ENCODE measurements at places on chromosomes 4 and X. TPM values are rescaled to one million over a fixed set of nuclear protein-coding genes. Genes with fewer than 3 reads are reported as not detected.

Gene GPR173
- 0.61 TPM for total RNA-seq

Gene SEPSECS
- 14.5 TPM for total RNA-seq

Gene TEX11
- 0.14 TPM for total RNA-seq

Gene TMEM156
- total RNA-seq, result 15.0 TPM

Gene RRH
- 0.05 TPM for total RNA-seq

Gene SERPINA7
- 0.05 TPM for total RNA-seq

GRCh38 chr4:106142616-106143127 lies 173.3 kb downstream of the TBCK start:
- no peak for DNase-seq

DNA sequence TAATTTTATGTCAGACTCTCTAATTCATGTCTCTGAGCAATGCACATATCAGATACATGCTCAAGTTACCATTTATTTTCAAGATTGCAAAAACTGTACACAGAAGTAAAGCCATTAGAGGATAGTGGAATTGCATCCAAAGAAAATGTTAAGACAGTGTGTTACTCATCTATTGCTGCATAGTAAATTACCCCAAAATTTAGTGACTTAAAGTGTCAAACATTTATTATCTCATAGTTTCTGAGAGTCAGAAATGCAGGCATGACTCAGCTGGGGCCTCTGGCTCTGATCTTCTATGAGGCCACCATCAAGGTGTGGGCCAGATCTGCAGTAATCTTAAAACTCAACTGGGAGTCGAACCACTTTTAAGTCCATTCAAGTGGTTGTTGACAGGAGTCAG lies 275.2 kb downstream of the QDPR start:
- DNase-seq, result no peak

DNA sequence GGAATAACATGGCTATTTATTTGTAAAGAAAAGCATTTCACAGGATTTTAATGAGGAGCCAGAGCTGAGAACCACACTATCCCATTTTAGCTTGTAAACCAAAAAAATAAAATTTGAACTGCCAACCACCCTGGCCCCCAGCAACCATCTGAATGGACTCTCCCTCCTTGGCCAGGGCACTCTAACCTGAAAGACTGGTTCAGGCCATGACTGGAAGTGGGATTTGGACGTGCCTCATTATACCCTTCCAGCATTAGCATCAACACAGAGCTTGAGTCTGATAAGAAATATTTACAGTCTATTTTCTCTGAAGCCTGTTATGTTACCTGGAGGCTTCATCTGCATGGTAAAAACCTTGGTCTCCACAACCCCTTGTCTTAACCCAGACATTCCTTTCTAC lies 30.0 kb downstream of the METAP1 start:
- DNase-seq, result no peak

GRCh38 chr4:114040319-114041116 lies 61.1 kb upstream of the ARSJ start:
- DNase-seq, result no peak

- DNase-seq, result no peak
Measured at GRCh38 chrX:15856636-15857035, 2.0 kb upstream of the AP1S2 start.

- no peak for DNase-seq
Measured at GRCh38 chrX:71536285-71536684, 3.4 kb downstream of the OGT start.

DNA sequence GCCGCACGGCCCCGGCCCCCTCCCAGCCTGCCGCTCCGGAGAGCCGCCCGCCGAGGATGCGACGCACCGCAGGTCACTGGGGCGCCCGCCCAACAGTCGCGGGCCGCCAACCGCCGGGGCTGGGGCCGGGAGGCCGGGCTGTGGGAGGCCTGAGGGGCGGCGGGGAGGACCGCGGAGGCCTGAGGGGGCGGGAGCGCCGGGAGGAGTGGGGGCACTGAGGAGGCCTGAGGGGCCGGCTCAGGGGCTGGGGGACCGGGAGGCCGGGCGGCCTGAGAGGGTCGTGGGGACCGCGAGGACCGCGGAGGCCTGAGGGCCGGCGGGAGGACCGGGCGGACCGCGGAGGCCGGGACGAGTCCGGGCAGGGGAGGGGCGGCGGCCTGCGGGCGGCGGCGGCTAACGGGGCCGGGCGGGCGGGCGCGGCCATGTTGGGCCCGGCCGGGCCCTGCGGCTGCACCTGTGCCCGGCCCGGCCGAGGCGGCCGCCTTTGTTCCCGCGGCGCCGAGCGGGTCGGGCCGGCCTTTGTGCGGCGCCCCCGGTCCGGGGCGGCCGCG lies 353 bp downstream of the NSD2 start:
- DNase-seq, result no peak

GRCh38 chrX:35006361-35006760 lies 63.8 kb downstream of the FAM47B start:
- no peak for DNase-seq

- DNase-seq, result no peak
Measured at GRCh38 chr4:147136310-147136709, 190.6 kb upstream of the TTC29 start.

- no peak for DNase-seq
Measured at GRCh38 chrX:1053072-1053471, 159.4 kb downstream of the CRLF2 start.

- no peak for DNase-seq
Measured at GRCh38 chr4:87530868-87531267, 1.7 kb upstream of the SPARCL1 start.

DNA sequence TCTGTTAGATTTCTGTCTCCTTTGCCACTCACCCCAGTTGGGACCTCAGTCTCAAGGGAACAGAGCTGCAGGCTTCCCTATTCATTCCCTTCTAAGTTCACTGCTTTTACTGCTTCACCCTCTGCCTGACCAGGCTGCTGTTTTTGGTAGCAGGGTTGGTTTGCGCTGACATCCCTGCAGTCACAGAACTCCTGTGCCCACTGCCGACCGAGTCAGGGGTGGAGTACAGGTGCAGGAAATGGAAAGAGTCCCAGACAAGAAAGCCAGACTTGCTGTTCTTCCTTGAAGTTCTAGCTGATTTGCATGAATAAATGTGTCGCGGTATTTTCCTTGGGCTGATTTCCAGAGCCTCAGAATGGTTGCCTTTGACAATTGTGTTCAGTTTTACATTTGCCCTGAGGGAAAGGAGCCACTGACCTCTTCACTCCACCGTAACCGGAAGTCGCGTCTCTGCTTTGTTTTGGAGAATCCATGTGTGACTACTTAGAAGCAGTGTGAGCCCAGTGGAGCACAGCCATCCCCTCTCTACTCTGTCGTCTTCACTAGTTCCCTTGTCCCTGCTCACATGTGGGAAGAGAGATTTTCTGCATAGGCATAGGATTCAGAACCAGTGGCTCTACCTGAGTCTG lies 84.8 kb downstream of the TNIP2 start:
- DNase-seq, result no peak

- peak; percentile 13 for DNase-seq
Measured at GRCh38 chr4:55947912-55948725, 626 bp upstream of the CEP135 start.

GRCh38 chr4:142222127-142222526 lies 585.7 kb downstream of the IL15 start:
- no peak for DNase-seq
